ENCODE measurements at places on chromosomes 3 and 15.

GRCh38 chr15:78101423-78102105 is 9.2 kb downstream of the SH2D7 start:
- no peak for DNase-seq

GRCh38 chr3:82736696-82737277 is 975.3 kb upstream of the GBE1 start:
- DNase-seq: no peak

- DNase-seq: no peak
These were observed at the start of gene WDR72 for GRCh38 chr15:53759411-53759931. Gene WDR72, minus strand, starts transcription at chr15:53759663. Its CDS starts 26,514 bp downstream, at chr15:53733149.

GRCh38 chr3:81816473-81817250 is 55.2 kb upstream of the GBE1 start:
- DNase-seq: peak; percentile 42

- DNase-seq: no peak
These were observed 568 bp upstream of the NEK4 start for GRCh38 chr3:52771334-52771681.

DNA sequence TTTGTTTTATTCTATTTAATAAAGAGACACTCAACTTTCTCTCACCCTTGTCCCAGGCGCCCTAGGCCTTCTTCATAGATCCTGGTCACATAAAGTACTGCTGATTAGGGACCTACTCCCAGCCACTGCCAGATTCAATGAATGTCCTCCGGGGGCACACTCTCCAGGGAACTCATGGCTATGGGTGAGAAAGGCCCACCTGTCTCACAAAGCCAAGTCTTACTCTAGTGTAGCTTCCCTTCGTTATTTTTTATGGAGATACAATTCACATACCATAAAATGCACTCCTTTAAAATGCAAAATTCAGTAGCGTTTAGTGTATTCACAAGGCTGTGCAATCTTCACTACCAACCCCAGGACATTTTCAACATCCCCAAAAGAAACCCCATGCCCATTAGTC is 87.8 kb downstream of the ADCY5 start:
- DNase-seq: no peak

DNA sequence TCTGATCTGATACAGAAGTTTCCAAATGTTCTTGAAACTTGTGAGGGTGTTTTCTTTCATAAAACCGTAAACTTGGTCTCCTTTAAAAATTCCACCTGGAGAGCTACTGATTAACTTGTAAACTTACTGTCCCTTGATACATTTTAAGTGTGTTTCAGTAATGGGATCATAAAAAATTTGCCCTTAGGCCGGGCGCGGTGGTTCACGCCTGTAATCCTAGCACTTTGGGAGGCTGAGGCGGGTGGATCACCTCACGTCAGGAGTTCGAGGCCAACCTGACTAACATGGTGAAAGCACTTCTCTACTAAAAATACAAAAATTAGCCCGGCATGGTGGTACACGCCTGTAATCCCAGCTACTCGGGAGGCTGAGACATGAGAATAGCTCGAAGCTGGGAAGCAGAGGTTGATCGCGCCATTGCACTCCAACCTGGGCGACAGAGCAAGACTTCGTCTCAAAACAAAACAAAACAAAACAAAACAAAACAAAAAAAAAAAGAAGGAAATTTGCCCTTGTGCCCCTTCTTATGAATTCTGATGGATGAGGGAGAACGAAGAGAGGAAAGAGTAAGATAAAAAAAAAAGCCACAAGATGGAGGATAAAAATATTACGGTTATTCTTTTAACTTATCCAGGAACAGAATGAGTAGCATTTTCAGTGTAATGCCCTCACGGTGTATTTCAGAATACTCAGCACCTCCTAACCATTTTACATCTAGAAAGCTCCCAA is 32.1 kb upstream of the AP4E1 start:
- no peak for DNase-seq

DNA sequence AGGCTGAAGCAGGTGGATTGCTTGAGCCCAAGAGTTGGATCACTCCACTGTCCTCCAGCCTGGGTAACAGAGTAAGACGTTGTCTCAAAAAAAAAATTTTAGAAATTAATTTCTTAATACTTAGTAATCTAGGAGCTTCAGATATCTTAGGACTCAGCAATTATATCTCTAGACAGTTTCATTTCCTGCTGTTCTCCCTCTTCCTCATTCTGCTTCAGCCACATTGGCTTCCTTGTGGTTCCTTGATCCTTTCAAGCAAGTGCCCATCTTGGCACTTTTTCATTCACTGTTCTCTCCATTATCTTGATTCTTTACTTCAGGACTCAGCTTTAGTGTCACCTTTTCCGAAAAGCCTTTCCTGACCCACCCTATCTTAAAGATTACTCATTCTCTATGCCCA is 22.5 kb downstream of the TMEM202 start:
- no peak for DNase-seq
